ENCODE measurements at places on chromosomes 6 and 20.
A peak's percentile ranks its signal among the peaks of the same experiment; 100 is the strongest.

- no peak within 1 kb of the TSS for H3K27ac ChIP-seq
- H3K27me3 ChIP-seq = peaks cover 53% of the 10 kb centered on the region
- H3K4me3 ChIP-seq = peak within 1 kb of the TSS; percentile 63
Measured at GRCh38 chr20:52972190-52972937, at the start of gene TSHZ2. Gene TSHZ2, plus strand, starts transcription at chr20:52972358. Its CDS starts 936 bp downstream, at chr20:52973294.

GRCh38 chr20:478949-479429 lies 16.7 kb upstream of the TBC1D20 start:
- H3K4me3 ChIP-seq = no peak overlapping the region
- H3K27ac ChIP-seq = peak overlapping the region; percentile 58
- no peaks in the 10 kb centered on the region for H3K27me3 ChIP-seq
- DNase-seq = peak; percentile 65
- peaks cover 46% of the 10 kb centered on the region for H3K4me1 ChIP-seq
- H3K36me3 ChIP-seq = peaks cover 54% of the 10 kb centered on the region

GRCh38 chr20:33679758-33680485 lies 5.7 kb upstream of the NECAB3 start:
- no peak overlapping the region for H3K4me3 ChIP-seq
- DNase-seq = peak; percentile 77
- peaks cover 77% of the 10 kb centered on the region for H3K36me3 ChIP-seq
- no peaks in the 10 kb centered on the region for H3K27me3 ChIP-seq

- H3K36me3 ChIP-seq = no peaks in the 10 kb centered on the region
- H3K4me3 ChIP-seq = no peak overlapping the region
- H3K4me1 ChIP-seq = no peaks in the 10 kb centered on the region
- H3K27me3 ChIP-seq = no peaks in the 10 kb centered on the region
- no peak overlapping the region for H3K27ac ChIP-seq
Measured at GRCh38 chr20:11060423-11061185, 386.8 kb upstream of the JAG1 start.

- H3K27ac ChIP-seq = no peak overlapping the region
- no peak overlapping the region for H3K4me3 ChIP-seq
- H3K27me3 ChIP-seq = no peaks in the 10 kb centered on the region
- no peaks in the 10 kb centered on the region for H3K4me1 ChIP-seq
- DNase-seq = no peak
Measured at GRCh38 chr6:162385980-162386379, 341.6 kb downstream of the PRKN start.

DNA sequence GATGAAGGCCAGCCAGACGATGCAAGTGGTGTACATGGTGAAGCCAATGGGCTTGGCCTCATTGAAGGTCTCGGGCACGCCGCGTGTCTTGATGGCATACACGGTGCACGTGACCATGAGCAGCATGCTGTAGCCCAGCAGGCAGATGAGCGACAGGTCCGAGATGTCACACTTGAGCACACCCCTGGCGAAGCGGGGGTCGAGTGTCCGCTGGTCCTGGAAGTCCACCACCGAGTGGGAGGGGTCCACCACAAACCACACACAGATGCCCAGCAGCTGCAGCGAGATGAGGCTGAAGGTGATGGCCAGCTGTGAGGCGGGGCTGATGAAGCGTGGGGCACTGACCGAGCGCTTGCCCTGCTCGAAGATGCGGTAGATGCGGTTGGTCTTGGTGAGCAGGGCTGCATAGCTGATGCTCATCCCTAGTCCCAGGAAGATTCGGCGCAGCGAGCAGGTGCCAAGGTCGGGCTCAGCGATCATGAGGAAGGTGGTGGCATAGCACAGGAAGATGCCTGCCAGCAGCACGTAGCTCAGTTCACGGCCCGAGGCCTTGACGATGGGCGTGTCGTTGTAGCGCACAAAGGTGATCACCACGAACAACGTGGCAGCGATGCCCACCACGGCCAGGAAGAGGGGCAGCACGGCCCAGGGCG lies 110.1 kb downstream of the GRM4 start:
- no peaks in the 10 kb centered on the region for H3K36me3 ChIP-seq
- DNase-seq = no peak
- H3K27ac ChIP-seq = no peak overlapping the region
- H3K27me3 ChIP-seq = no peaks in the 10 kb centered on the region
- no peaks in the 10 kb centered on the region for H3K4me1 ChIP-seq

- no peak within 1 kb of the TSS for H3K4me3 ChIP-seq
- H3K27me3 ChIP-seq = no peaks in the 10 kb centered on the region
- DNase-seq = no peak
- peaks cover 37% of the 10 kb centered on the region for H3K36me3 ChIP-seq
- peaks cover 5% of the 10 kb centered on the region for H3K4me1 ChIP-seq
- no peak within 1 kb of the TSS for H3K27ac ChIP-seq
Measured at GRCh38 chr6:159800141-159800865, at the start of gene PNLDC1. Gene PNLDC1, plus strand, starts transcription at chr6:159800276. Its CDS starts 32 bp downstream, at chr6:159800308.

DNA sequence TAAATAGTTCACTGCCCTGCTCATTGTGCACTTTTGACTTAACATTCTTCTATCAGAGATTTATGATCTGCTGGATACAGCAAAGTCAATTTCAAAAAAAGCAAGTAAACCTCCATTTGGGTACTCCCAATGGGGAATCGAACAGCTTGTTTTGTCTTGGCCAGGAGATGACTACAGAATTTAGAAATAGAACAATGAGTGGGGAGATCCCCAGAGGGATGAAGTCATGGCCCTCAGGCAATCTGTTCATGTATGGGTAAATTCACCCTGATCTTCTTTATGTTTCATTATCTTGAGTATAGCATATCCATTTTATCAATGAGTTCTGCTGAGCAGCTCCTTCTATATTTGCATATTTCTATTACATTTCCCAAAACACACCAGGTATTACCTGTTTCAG lies 1681.9 kb downstream of the HACE1 start:
- no peaks in the 10 kb centered on the region for H3K4me1 ChIP-seq
- no peaks in the 10 kb centered on the region for H3K27me3 ChIP-seq
- no peaks in the 10 kb centered on the region for H3K36me3 ChIP-seq

- no peak overlapping the region for H3K27ac ChIP-seq
- H3K4me3 ChIP-seq = no peak overlapping the region
- H3K4me1 ChIP-seq = peaks cover 21% of the 10 kb centered on the region
Measured at GRCh38 chr20:64277571-64278316, 22.2 kb downstream of the PCMTD2 start.

GRCh38 chr20:48574383-48574782 lies 253.4 kb downstream of the PREX1 start:
- DNase-seq = no peak
- H3K27ac ChIP-seq = no peak overlapping the region
- H3K4me1 ChIP-seq = no peaks in the 10 kb centered on the region
- H3K36me3 ChIP-seq = no peaks in the 10 kb centered on the region

DNA sequence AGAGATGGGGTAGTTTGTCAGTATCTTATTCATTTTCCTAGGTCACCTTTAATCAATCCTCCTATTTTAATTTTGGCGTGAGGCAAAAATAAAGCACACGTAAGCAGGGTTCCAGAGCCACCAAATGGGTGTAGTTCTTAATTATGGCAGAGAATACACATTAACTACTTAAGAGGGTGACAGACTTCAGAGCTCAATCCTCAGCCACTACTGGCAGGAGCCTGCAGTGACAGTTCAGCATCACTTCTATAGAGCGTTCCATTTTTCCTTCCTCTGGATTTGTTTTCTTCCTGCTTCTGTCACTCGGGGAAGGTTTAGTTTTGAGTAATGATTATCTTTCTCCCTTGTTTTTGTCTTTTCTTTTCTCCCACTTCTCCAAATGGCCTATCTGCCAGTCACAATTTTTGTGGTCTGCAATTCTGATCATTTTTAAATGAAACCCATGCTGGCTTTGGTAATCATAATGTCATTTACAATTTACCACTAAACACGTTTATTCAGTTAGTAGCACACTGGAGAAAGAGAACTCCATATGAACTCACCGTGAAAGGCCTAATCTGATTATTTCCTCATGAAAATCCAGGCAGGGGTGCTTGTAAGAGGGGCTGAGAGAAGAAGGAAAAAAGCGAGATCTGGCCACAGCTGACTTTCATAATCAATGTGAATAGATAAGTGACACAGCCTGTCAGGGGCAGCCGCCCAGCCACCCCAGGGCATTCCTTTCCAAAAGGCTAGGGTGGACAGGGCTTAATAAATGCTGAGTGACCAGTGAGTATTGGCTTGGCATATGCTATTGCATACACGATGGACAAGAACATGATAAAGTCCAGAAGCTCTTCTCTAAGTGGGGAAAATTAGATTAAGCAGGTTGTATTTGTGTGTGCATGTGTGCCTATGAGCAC lies 412.1 kb downstream of the PKHD1 start:
- H3K4me1 ChIP-seq = no peaks in the 10 kb centered on the region
- no peak overlapping the region for H3K4me3 ChIP-seq
- H3K36me3 ChIP-seq = no peaks in the 10 kb centered on the region
- DNase-seq = no peak
- H3K27me3 ChIP-seq = no peaks in the 10 kb centered on the region

- peak overlapping the region; percentile 86 for H3K4me3 ChIP-seq
- peaks cover 13% of the 10 kb centered on the region for H3K4me1 ChIP-seq
- DNase-seq = no peak
- H3K36me3 ChIP-seq = no peaks in the 10 kb centered on the region
Measured at GRCh38 chr20:43513372-43513930, 6.0 kb downstream of the L3MBTL1 start.

DNA sequence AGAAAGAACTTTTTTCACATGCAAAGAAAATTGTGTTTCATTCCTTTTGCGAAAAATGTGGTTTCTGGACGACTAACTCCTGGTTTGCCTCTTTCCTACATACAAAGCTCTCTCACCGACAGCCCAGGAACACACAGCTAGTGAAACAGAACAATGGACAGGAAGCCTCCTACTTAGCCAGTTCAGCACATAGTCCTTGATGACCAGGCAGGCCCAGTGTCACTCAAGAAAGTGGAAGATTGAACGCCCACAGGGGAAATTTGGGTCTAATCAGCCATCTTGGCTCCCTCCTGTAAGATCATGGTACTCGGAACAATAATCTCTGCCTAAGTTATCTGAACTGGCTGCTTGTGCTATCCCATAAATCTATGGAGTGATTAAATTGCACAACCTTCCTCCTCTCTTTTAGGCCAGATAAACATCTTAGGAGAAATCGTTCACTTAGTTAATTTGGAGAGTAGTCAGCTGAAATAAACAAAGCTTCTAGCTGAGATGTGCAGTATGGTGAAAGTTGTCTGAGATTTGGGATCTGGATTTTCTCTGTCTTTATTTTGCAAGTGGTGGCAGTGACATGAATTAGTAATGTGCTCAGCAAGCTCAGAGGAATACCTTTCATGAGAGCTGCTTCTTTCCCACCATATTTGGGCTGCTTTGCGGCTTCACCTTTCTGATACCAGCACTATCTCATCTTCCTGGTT lies 147.0 kb downstream of the MTFR2 start:
- no peak overlapping the region for H3K27ac ChIP-seq
- H3K36me3 ChIP-seq = no peaks in the 10 kb centered on the region
- DNase-seq = no peak
- H3K4me1 ChIP-seq = no peaks in the 10 kb centered on the region
